ENCODE measurements at places on chromosomes 4 and X.

DNA sequence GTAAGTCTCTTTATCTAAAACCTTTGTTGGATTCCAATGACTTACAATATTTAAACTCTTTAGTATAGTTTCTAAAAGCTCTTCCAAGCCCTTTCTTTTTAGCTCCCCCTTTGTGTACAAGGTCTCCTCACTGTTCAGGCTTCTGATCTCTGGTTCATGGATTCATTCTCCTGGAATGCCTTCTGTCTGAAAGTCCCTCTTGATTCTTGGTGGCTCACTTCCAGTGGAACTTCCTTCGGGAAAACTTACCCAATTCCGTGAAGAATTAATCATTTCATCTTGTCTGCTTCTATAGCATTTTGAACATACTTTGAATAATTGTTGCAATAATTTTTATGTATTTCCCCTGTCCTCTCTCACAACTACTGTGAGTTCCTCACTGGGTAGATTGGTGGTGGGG, 3.6 kb downstream of the ARHGAP24 start:
- no peak for DNase-seq

DNA sequence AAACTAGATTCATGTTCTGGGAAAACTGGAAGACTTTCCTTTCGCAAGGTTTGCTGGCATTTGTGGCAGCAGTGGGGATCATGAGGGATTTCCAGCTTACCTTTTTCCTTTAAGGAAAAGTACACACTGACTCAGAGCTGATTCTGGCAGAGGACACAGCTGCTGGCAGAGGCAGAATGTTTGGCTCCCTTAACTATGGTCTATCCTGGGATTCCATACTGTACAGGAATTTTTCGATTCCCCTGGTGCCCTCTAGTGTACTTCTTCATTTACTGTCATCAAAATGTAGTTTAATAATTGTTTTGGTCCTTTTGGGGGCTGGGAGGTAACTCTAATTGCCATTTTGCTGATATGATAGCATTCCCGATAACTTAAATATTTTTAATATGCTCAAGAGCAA, 152.7 kb downstream of the GABRG1 start:
- DNase-seq, result peak; percentile 38

GRCh38 chr4:77636902-77637301, 31.3 kb downstream of the CXCL13 start:
- peak; percentile 96 for DNase-seq

GRCh38 chr4:3868211-3869173, 102.3 kb downstream of the ADRA2C start:
- DNase-seq, result no peak

DNA sequence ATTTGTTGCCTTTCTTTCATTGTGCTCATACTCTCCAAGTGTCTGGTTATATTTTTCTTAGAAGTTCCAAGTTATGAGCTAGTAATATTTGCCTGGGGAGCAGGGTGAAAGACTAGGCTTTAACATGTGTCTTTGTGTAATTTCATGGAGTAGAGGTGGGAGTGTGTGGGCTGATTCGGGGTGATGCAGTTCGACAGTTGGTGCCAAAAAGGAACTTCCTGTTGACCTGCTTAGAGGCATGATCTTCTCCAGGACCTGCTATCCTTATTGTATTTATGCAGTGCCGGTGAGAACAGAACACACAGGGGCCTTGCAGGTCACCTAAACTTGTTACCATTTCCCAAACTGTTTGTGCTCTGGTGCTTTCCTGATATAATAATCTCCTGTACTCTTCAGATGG, 21.2 kb downstream of the USP53 start:
- DNase-seq, result no peak

GRCh38 chr4:186642998-186643397, 80.7 kb downstream of the FAT1 start:
- DNase-seq, result no peak

GRCh38 chrX:110588164-110588563, 207.5 kb downstream of the CHRDL1 start:
- peak; percentile 80 for DNase-seq

DNA sequence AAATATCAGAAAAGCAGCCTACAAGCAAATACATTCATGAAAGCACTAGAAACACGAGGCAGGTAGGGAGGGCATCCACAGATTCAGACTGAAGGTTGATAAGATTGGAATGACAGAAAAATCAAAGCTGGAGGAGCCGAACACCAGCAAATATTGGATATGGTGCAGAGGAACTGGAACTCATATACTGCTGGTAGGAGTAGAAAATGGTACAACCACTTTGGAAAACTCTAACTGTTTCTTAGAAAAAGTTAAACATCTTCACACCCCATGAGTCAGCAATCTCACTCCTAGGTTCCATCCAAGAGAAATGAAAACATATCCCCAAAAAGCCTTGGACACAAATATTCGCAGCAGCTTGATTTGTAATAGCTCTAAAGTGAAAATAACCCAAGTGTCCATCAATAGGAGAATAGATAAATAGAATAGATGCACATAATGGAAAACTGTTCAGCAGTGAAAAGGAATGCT, 27.1 kb downstream of the CD99L2 start:
- DNase-seq, result no peak

DNA sequence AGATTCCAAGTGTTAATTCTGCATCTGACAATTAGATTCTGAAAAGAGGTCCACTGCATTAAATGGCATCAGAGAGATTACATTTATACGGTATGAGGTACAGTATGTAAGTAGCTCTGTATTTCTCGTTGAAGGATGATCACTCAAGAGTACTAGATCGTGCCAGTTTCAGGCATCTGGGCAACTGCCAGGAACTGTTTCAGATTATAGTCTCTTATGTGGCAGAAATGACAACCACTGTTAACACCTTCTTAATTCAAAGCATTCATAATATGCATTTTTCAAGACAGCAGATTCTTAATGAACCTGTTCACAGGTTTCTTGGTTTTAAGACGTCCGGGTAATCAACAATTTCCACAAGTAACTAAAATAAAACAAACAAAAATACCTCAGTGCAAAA, 1.6 kb downstream of the ANKRD50 start:
- DNase-seq, result peak; percentile 8

GRCh38 chrX:81414630-81415029, 212.7 kb downstream of the SH3BGRL start:
- no peak for DNase-seq

DNA sequence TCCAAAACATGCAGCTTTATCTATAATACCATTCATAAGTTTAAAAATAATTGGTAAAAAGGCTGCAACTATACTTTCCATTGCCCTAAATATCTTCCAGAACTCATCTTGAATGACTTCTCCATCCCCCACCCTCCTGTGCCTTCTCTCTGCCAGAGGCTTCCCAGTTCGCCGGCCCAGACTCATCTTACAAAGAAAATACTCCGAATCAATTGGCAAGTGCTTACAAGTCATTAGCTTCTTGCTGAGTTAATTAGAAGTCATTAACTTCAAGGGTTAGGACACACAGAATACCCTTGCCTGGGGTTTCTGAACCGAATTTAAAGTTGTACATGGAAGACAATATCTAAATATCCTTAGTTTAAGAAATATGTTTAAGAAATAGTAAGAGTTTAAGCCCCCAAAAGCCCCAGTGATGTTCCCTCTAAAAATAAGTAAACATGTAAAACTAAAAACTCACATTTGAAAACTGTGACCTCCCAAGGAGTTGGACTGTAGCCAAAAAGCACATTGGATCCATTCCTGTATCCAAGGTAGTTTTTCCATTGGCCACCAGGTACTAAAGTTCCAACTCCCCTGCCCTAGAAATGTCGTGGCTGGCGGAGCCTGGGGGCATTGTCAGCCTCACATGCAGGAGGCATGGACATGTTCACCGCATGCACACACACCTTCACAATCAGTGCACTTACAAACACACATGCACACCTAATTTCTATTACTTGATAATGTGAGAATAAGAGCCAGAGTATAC, 535.2 kb upstream of the FAT1 start:
- DNase-seq, result no peak

DNA sequence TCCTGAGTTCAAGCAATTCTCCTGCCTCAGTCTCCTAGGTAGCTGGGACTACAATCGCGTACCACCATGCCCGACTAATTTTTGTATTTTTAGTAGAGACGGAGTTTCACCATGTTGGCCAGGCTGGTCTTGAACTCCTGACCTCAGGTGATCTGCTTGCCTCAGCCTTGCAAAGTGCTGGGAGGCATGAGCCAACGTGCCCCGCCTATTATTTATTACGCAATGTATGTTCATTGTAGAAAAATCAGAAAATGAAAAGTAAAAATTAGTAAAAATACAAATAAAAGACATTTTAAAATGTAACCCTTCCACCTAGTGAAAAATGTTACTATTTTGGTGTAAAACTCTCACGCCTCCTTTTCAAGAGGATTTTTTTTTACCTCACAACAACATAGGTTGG, 14.2 kb downstream of the F8A1 start:
- no peak for DNase-seq

GRCh38 chrX:3518870-3519269, 172.4 kb upstream of the MXRA5 start:
- DNase-seq, result no peak

DNA sequence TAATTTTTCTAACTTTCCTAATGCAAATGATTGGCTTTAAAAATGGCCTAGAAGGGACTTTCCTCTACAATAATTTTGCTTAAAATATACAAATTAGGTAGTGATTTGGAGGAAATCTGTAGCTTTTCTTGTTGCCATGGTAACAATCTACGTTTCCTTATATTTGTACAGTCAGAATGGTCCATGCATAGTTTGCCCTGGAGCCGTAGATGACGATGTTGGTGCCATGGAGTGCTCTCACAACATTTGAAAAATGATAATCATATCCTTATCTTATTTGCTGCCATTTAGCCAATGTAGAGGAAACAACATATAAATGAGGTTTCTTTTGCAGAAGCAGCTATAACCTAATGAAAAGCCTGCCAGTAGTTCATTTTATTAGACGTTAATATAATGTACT, 89.0 kb upstream of the NMU start:
- DNase-seq, result no peak

DNA sequence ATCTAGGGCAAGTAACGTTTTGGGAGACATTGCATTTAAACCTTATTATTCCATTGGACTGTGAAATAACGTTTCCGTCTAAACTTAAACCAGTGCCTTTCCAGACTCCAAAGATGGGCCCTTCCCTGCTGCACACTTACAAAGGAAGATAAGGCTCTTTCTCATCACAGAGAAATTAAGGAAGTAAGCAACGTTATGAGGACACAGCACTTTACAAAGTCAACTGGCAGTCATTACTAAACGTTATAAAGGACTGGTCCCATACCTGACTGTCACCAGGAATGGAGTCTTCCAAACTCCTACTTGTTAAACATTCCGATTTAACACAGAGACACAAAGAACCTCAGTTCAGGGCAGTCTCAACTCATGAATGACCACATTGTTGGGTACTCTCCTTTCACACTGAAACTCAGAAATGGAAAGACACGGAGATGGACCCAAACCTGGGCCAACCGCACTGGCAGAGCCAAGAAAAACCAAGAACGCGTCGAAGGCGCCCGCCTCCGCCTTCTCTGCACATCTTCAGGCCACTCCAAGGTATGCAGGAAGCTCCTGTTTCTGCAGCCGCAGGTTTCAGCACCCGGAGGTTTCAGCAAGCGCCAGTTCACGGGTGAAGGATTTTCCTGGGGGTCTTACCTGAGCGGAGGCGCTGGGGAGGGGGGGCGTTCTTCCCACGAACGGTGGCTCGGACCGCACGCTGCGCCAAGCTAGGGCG, 670 bp downstream of the PAPSS1 start:
- DNase-seq, result peak; percentile 56

Measured in DMS53 (cell line).